Fibroblast of mammary gland (primary cell): ENCODE measurements at places on chromosomes 7 and 10.
A peak's percentile ranks its signal among the peaks of the same experiment; 100 is the strongest.

DNA sequence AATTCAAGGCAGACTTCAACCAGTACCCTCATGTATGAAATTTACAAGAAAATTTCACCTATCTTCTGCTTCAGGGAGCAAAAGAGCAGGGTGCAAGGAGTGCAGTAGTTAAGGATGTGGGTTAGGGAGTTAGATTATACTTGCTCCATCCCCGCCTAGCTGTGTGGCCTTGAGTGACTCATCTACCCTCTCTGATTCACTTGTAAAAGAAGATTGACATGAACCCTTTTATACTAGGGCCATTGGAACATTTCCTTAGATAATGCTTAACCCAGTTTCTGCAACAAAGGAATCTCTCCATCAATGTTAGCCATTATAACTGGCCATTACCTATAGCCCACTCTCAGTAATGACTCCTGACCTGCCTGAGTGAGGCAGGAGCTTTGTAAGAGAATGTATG lies 10.2 kb upstream of the HSPA12A start:
- peak; percentile 26 for DNase-seq

DNA sequence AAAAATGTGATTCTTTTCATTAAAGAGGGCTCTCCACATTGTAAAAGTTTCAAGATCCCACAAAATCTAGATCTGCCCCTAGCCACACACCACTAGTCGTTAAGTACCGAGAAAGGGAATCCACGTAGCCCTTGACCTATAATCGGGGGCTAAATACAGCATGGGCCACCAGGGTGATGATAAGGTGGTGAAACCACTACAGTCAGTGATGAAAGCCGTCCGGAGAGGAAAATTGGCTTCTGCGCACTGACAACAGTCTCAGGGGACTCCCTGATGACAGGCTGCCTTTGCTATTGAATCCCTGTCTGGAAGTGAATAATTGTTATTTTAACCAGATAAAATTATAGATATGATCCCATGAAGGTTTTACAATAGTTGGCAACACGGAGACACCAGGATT lies 4.6 kb downstream of the TECTB start:
- DNase-seq, result no peak

- DNase-seq, result no peak
These were observed 128.0 kb upstream of the MBL2 start for GRCh38 chr10:52900593-52900992.

DNA sequence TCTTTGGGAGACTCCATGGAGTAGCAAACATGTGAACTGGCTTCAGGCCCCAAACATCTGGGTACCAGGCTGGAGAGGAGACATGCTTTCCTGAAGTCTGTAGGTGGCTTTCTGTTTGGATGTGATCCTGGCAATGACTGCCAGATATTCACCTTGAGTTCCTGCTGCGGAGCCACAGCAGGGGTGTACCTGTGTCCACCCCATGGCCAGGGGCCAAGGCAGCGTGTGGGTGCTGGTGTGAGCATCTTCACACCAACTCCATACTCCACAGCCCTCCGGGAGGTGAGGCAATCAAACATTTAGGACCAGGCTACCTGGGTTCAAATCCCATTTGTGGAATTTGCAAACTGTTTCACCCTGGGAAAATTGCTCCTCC lies 113.0 kb downstream of the ADCY1 start:
- no peak for DNase-seq

- DNase-seq, result no peak
These were observed 161.0 kb downstream of the WDR37 start for GRCh38 chr10:1217237-1217587.

- DNase-seq, result no peak
These were observed 10.3 kb downstream of the FAM3C start for GRCh38 chr7:121385800-121386179.

DNA sequence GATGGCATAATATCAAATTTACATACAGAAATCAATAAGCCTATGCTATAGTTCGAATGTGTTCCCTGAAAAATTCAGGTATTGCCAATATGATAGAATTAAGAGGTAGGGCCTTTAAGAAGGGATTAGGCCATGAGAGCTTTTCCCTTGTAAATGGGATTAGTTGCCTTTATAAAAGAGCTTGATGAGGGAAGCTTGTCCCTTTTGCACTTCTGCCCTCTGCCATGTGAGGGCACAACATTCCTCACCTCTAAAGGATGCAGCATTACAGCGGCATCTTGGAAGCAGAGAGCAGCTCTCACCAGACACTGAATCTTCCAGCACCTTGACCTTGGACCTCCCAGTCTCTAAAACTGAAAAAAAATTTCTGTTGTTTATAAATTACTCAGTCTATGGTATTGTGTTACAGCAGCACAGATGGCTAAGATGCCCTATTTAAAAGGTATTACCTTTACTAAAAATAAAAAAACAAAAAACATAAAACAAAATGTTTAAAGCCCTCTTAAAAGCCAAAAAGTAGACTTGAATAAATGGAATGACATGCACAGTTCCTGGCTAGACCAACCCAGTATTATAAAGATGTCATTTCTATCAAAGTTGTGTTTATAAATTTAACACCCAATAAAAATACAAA lies 909.6 kb downstream of the REEP3 start:
- peak; percentile 11 for DNase-seq

- DNase-seq, result no peak
These were observed 428.5 kb upstream of the MGMT start for GRCh38 chr10:129038522-129038921.

DNA sequence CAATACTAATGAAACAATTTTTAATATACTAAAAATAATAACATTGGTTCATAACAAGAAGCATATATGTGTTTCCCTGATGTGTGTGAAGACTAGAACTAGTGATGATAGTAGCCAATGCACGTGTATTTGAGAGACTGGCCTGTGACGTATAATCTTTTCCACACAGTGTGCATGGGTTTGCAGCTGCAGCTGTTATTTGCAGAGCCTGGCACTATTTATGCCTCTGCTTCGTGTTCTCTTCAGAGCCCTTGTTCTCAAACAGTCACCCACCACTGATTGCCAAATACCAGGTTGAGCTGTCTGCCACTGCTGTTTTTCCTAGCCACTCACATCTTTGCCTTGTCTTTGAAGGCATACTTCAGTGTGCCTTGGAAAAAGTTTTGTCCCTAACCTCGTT lies 531.7 kb downstream of the ETV1 start:
- DNase-seq, result no peak

- DNase-seq, result no peak
These were observed 525.1 kb downstream of the KIF20B start for GRCh38 chr10:90226517-90226916.

DNA sequence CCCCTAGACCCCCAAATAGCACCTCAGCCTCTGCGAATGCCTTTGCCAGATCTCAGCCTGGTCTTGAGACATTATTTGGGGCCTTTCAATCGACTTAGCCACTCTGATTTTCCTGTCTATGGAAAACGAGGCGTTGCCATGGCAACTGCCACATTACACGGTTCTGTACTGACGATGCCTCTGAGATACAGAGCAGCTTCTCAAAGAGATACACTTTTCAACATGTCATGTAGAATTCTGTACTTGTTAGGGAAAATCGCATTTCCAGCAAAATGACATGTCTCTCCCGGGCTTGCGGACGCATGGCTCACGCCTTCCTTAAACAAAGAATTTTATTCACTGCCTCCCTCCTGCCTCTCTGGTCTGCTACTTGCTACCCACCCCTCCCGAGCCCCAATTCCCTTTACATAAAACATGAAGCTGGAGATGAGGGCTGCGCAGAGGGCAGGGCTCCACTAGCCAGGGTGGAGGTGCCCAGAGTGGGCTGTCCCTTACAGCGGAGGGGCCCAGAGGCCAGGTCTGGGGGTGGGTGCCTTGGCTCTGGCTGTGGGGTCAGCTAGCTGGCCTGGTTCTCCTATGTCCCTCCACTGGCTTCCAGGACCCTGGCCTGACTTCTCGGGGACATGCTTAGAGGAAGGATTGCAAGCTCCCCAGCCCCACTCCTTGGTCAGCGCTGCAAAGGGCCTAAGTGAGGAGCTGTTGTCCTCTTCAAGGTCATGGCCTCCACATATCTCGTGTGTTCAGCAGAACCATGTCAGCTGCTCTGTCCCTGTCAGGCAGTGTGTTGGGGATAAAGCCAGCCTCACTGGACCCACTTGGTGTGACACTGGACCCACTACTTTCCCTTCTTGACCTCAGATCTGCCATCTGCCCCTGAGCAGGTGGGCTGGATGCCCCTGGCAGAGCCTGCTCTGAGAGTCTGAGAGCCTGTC lies 342.5 kb downstream of the RPS24 start:
- DNase-seq, result no peak

GRCh38 chr10:110947061-110947595 lies 27.7 kb downstream of the SHOC2 start:
- DNase-seq, result peak; percentile 34

DNA sequence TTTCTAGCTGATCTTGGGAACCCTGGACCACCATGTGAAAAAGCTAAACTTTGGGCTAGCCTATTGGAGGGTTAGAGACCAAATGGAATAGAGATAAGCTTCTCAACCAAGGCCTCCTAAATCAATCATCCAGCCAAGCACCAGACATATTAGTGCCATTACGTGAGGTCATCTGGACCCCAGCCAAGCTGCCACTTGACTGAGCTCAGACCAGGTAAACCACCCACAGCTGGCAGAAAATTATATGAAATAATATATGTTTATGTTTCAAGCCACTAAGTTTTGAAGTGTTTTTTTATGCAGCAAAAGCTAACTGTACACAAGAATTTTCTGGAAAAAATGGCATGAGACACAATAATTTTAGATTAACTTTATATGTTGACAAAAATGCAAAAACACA lies 82.6 kb upstream of the PCGF5 start:
- DNase-seq, result no peak

- no peak for DNase-seq
These were observed 10.2 kb upstream of the COBL start for GRCh38 chr7:51326656-51327286.
